ENCODE measurements at places on chromosomes 2 and 18.

DNA sequence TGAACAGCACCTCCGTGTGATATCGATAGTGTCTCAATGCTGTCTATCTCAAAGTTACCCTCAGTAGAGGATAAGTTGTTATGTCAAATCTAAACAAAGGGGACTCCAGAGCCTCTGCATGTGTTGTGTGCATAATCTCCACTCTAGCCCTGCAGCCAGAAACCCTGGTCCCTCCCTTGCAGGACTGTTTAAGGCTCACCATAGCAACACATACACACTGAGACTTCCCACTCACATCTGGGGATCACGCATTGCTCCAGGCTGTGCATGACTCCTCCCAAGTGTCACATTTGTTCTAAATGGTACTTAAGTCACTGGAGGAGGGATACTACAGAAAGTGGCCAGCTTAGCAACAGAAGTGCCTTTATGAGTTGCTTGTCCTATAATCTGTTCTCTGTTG, 258.6 kb upstream of the CRIM1 start:
- DNase-seq, result no peak

DNA sequence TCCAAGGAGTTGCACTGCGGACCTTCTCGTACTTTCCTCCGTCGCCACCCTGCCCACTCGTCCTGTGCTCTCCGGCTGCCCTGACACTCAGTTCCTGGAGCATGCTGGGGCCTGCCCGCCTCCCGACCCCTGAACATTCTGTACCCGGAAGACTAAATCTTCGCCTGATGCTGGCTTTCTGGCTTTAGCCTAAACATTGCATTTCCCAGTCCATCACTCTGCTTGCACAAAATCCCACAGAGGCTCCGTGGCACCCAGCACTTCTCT, 550 bp upstream of the SFXN5 start:
- DNase-seq, result no peak

- no peak for DNase-seq
These were observed 56.7 kb downstream of the SPTBN1 start for GRCh38 chr2:54512663-54513362.

DNA sequence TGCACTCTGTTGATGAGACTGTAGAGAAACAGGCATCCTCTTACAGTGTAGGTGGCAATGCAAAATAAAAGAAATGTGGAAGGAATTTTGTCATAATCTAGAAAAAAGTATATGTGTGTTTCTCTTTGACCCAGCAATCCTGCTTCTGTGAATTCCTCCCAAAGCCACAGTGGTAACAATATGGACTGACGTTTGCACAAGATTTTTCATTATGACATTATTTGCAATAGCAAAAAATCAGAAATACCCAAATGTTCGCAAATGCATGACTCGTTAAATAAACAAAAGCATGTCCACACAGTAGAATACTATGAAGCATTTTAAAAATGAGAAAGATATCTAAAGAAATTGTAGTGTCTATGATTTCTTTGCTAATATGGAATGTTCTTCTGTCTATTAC, 255.2 kb upstream of the NRP2 start:
- DNase-seq, result no peak

- DNase-seq, result no peak
These were observed 54.5 kb upstream of the NEMP2 start for GRCh38 chr2:190589008-190589407.

- no peak for DNase-seq
These were observed 30.3 kb upstream of the GPR17 start for GRCh38 chr2:127615511-127616166.
